ENCODE measurements at places on chromosomes 4 and X.

DNA sequence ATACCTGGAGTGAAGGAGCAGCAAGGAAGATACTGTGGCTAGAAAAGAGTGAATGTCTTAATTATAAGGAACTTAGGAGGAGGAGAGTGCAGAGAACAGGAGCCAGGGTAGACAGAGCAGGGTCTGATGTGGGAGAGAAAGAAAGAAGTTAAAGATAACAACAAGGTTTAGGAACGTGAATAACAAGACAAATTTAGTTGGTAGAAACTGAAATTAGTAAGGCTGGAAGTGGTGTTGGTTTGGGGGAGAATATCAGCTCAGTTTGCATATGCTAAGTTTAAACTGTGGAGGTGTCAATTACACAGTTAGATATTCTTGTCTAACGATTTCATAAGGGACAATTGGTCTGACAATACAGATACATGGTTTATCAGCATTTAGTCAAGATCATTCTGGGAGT, 1123.7 kb upstream of the PABPC4L start:
- DNase-seq = no peak

DNA sequence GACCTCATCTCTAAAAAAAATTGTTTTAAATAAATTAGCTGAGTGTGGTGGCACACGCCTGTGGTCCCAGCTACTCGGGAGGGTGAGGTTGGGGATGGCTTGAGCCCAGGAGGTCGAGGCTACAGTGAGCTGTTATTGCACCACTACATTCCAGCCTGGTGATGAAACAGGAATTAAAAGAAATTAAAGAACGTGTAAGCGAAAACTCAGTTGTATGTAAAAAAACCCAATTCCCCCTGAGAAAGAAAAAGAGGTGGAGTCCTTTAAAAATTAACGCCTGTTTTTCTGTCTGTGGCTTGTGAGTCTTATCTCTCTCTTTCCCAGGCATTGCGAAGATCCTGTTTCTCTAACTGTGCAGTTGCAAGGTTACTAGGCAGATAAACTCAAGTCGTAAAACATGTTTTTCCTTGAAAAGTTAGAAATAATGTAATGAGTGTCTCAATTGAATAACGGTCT, 22.1 kb downstream of the EPGN start:
- DNase-seq = peak; percentile 25

GRCh38 chr4:85769009-85769408, 294.1 kb downstream of the ARHGAP24 start:
- no peak for DNase-seq

DNA sequence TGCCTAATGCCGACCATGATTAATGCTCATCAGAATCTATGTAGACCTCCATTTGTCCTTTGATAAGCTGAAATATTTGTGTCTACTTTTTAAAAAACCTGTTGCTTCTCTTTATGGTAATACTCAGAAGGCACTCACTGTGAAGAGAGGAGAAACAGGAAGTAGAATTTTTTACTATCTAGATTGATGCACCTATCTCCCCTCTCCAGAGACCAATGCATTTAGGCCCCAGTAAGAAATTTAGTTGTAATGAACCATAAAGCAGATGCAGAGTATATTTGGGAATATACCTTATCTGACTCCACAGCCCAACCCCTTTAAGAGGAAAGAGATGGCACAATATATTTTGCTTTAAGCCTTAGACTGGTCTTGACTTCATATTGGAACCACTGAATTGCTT, 11.1 kb downstream of the TBL1X start:
- no peak for DNase-seq

DNA sequence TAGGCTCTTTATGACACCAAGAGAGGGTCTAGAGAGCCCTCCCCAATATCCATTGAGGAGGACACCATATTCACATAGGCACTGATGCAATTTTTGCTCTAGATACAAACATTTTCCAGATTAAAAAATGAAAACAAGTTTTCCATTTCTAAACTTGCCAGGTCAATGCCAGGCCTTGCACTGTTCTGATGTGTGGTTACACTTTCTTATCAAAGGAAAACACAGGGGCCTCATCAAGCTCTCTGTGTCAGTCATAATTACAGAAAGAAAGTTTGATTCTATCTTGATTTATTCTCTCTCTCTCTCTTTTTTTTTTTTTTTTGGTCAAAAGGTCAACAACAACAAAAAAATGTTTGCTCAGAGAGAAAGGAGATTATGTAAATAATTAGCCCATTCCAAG, 80.2 kb upstream of the ACSL4 start:
- DNase-seq = no peak

GRCh38 chr4:124768596-124769365, 56.2 kb upstream of the ANKRD50 start:
- DNase-seq = no peak

Measured in EH (cell line).